RCC 7860 (cell line): ENCODE measurements at places on chromosomes 4 and X.
A peak's percentile ranks its signal among the peaks of the same experiment; 100 is the strongest.

- peak; percentile 7 for DNase-seq
Measured at GRCh38 chrX:42714981-42715700, 62.8 kb downstream of the PPP1R2C start.

- DNase-seq: no peak
Measured at GRCh38 chr4:142809559-142809958, 36.5 kb downstream of the INPP4B start.

- DNase-seq: peak; percentile 30
Measured at GRCh38 chrX:123884809-123885408, 25.1 kb downstream of the XIAP start.

GRCh38 chr4:82044141-82044993 lies 329.4 kb downstream of the HNRNPD start:
- no peak for DNase-seq

DNA sequence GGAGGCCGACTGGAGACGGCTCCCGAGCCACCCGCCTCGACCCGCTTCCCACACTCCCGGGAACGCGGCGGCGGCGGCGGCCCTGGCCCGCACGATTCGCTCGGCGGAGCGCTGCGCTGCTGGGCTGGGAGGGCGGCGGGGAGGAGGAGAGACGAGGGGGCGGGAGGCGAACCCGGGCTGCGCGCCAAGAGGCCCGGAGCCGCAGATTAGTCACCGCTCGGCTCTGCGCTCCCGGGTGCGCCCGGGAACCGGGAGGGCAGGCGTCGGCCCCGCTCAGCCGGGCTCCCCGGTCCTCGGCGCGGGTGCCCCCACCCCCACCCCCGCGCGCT lies 11.2 kb upstream of the BCOR start:
- peak; percentile 49 for DNase-seq

DNA sequence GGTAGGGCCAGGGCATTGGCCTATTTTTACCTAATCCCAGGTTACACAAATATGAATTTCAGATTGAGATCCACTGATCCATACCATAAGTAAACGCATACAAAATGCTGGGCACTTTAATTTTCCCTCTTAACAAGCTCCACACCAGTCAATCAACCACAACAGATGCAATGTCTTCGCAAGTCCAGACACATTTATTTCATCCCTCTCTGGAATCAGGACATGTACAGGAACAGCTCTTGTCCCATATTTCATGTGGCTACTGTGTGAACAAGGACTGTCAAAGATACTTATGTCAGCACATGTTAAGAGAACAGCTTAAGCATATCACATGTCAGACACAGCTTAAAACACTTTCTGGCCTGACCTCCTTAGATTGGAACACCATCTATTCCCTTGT lies 145.9 kb downstream of the PPP3CA start:
- DNase-seq: no peak

- DNase-seq: no peak
Measured at GRCh38 chr4:2996415-2996814, 33.0 kb downstream of the GRK4 start.
